ENCODE measurements at places on chromosomes 7 and 10.

- DNase-seq: no peak
Measured at GRCh38 chr7:2758673-2759616, 70.9 kb downstream of the AMZ1 start.

DNA sequence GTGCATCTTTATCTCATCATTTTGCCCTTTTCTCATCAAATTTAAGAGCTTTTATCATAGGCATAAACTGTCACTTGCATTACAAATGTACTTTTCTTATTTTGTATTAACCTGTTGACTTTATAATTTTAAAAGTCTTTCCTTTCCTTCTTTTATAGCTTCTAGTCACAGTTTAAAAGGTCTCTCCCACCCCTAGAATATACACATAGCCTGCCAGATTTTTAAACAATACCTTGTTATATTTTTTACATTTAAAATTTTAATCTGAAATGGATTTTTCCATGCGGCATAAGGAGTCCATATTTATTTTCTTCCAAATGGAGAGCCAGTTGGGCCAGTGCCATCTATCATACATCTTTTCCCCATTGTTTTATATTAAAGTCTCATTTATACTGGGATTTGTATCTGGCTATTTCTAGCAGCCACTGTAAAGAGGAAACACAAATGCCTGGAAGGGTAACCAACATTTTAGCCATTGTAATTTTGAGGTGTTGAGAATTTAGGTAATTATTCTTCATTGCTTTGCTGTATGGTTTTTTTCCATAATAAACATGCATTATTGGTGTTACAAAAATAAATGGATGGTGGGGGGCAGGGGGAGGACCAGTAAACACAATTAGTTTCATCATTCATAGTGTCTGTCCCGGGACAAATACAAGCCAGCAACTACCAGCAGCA, 92.8 kb downstream of the CCDC71L start:
- no peak for DNase-seq

GRCh38 chr7:85565276-85565675, 378.4 kb upstream of the SEMA3D start:
- no peak for DNase-seq

DNA sequence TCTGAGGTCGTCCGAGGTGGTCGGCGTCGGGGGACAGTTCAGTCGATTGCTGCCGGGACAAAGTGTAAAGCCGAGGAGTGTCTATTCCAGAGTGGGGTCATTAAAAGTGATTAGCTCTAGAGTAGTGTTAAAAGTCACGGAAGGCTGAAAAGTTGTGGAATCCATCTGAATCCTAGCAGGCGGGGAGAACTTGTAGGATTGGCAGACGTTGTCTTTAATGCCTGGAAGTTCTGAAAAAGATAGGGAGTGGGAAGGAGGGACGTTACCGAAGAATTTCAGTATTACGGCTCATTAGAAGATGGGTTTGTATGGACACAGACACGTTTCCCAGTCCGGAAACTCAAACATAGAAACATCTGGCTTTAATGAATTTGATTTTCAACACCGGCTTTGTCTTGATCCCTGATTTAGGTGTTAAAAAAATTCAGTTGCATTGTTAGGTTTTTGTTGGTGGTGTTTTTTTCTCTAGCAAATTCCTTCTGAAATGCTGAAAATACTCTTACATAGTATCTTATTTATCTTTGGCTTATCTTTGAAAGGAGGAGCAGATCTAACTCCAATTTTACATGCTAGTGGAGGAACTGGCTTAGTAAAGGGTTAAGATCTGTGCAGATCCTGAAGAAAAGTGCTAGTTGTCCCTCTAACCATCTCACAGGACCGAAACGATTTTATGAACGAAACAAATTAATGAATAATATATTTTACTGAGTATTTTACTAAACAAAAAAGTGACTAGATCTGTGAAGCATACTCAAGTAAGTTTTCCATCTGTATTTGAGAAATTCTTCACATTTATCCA, 900 bp downstream of the MKLN1 start:
- no peak for DNase-seq

GRCh38 chr10:3350205-3350604, 177.6 kb upstream of the PITRM1 start:
- DNase-seq: no peak

DNA sequence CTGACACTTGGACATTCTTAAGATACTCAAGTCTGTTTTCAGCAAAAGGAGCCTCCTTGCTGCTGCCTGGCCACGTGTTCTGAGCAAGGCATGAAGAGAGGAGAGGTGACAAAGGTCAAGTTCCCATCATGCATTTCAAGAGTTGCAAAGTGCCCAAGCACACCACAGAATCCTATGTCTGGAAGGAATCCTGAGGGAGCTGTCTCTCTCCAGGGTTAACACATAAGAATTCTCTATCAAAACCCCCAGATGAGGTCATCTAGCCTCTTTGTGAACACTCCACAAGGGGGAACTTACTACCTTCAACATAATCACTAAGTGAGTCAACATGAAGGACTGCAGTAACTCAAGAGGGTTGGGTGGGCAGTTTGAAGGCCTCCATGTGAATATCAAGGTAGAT, 155.5 kb downstream of the RNF216 start:
- DNase-seq: no peak

- no peak for DNase-seq
Measured at GRCh38 chr7:54961391-54961790, 57.4 kb upstream of the EGFR start.

Measured in effector CD8-positive, alpha-beta T cell (primary cell).